ENCODE measurements at places on chromosomes 5 and 9. TPM values are rescaled to one million over a fixed set of nuclear protein-coding genes. Genes with fewer than 3 reads are reported as not detected.

GRCh38 chr5:180441564-180442051 is 52.6 kb upstream of the CNOT6 start:
- no peaks in the 10 kb centered on the region for H3K36me3 ChIP-seq
- H3K4me1 ChIP-seq: no peaks in the 10 kb centered on the region
- H3K27me3 ChIP-seq: peaks cover 15% of the 10 kb centered on the region
- H3K27ac ChIP-seq: no peak overlapping the region
- DNase-seq: no peak

DNA sequence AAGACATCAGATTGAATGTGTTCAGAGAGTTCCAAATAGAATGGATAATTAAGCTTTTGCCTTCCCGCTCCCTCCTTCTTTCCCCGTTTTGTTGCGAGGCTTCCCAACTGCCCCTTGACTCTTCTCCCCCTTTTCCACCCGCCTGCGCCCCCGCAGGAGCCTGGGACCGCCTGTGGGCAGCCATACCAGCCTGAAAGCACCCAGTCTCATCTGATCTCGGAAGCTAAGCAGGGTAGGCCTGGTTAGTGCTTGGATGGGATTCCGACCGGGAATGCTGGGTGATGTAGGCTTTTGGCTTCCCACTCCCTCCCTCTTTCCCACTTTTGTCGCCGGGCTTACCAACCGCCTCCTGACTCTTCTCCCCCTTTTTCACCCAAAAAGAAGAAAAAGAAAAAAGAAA is 6.8 kb upstream of the HSD17B4 start:
- H3K4me3 ChIP-seq: no peak overlapping the region
- no peak overlapping the region for H3K27ac ChIP-seq
- no peaks in the 10 kb centered on the region for H3K4me1 ChIP-seq
- H3K27me3 ChIP-seq: no peaks in the 10 kb centered on the region
- no peaks in the 10 kb centered on the region for H3K36me3 ChIP-seq
- DNase-seq: no peak

Gene NR5A1
- total RNA-seq: not detected

GRCh38 chr5:138914338-138914737 is 39.2 kb upstream of the LRRTM2 start:
- H3K4me3 ChIP-seq: no peak overlapping the region
- no peak overlapping the region for H3K27ac ChIP-seq
- H3K27me3 ChIP-seq: no peaks in the 10 kb centered on the region
- H3K36me3 ChIP-seq: no peaks in the 10 kb centered on the region
- no peaks in the 10 kb centered on the region for H3K4me1 ChIP-seq
- no peak for DNase-seq

Gene PAEP
- total RNA-seq: not detected

Gene IFNA13
- total RNA-seq: not detected

DNA sequence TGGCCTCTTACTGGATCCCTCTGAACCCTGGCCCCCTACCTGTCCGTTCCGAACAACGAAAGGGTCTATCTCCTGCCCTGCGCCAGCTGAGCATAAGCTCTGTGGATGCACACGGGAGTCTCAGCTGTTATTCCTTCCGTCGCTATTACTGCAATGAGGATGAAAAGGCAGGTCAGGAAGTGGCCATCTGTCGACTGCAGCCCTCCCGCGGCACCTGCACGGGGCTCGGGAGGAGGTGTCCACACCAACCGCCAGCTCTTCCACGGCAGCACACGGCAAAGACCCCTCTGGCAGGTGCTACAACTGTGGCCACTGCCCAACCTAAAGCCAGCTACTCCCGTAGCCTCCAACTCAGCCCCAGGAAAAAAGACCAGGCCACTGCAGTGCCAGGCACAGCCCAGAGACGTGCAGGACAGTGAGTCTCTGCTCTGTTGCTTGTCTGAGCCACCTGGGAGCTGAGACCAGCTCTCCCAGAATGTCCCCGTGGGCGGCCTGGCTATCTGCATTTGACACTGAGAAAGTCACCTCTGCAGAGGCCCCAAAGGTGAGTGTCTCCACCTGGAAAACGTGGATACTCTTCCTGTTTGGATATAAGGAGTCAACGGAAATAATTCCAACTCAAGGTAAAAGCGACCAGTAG is 19.1 kb downstream of the CAMSAP1 start:
- no peak overlapping the region for H3K4me3 ChIP-seq
- no peak overlapping the region for H3K27ac ChIP-seq
- H3K27me3 ChIP-seq: no peaks in the 10 kb centered on the region
- DNase-seq: no peak
- no peaks in the 10 kb centered on the region for H3K36me3 ChIP-seq

Gene LOX
- total RNA-seq: 1.2 TPM

DNA sequence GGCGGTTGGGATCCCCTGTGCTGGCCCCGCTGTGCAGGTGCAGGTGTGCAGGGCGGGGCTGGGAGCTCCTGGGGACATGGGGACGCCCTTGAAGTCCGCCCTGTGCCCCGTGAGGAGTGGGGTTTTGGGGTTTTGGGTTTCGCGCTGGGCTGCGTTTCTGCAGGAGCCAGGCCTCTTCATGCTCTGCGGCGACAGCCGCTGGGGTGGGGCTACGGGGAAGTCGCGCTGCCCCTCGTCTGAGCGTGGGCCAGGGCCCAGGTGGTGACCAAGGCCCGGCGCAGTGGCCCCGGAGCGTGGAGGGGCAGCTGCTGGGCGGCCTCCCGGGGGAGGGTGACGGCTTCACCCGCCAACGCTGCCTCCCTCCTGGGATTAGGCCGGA is 47.8 kb upstream of the IRX4 start:
- H3K4me1 ChIP-seq: peaks cover 12% of the 10 kb centered on the region
- H3K36me3 ChIP-seq: no peaks in the 10 kb centered on the region
- DNase-seq: no peak
- peaks cover 53% of the 10 kb centered on the region for H3K27me3 ChIP-seq
- peak overlapping the region; percentile 1 for H3K27ac ChIP-seq
- H3K4me3 ChIP-seq: peak overlapping the region; percentile 40

- H3K4me3 ChIP-seq: no peak overlapping the region
- H3K27ac ChIP-seq: no peak overlapping the region
- no peaks in the 10 kb centered on the region for H3K36me3 ChIP-seq
These were observed 34.8 kb downstream of the FKBP15 start for GRCh38 chr9:113186137-113186755.

DNA sequence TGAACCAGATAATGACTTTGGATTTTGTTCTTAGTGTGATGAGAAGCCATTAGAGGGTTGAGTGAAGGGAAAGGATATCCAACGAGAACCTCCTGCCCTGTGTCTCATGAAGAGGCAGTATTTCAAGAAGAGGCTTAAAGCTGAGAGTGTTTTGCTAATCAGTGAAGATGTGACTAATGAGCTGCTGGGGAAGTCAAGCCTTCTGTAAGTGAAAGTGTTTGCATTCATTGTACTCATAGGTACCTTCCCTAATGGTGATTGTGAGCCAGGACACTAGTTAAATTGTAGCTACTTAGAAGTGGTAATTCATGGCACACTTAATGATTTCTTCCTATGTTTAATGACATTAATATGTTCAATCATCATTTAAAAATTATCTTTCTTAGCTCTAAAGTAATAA is 23.7 kb downstream of the PIP5K1B start:
- DNase-seq: no peak
- H3K27ac ChIP-seq: no peak overlapping the region
- no peaks in the 10 kb centered on the region for H3K27me3 ChIP-seq
- no peaks in the 10 kb centered on the region for H3K36me3 ChIP-seq
- H3K4me1 ChIP-seq: peaks cover 21% of the 10 kb centered on the region

- no peak overlapping the region for H3K4me3 ChIP-seq
- no peaks in the 10 kb centered on the region for H3K27me3 ChIP-seq
- no peaks in the 10 kb centered on the region for H3K36me3 ChIP-seq
- no peaks in the 10 kb centered on the region for H3K4me1 ChIP-seq
- H3K27ac ChIP-seq: no peak overlapping the region
These were observed 103.8 kb upstream of the LIFR start for GRCh38 chr5:38660194-38660668.

DNA sequence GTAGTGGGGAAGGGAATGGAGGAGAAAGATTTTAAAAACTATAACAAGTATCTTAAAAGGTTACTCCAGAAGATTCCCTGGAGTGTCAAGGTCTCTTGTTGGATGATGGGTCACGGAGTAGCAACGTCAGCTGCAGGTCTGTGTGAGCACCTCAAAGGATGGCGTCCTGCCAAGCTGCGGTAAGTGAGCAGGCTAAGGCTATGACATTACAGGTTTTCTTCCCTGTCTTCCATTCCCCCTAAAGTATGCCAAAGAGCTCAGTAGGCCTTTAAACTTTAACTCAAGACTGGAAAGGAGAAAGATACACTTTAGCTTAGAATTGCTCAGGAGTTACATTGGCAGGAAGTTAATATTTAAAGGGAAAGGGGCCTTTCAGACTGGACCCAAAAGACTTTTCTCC is 17.5 kb downstream of the SPOCK1 start:
- no peaks in the 10 kb centered on the region for H3K36me3 ChIP-seq
- no peaks in the 10 kb centered on the region for H3K27me3 ChIP-seq
- no peaks in the 10 kb centered on the region for H3K4me1 ChIP-seq
- H3K27ac ChIP-seq: no peak overlapping the region
- no peak overlapping the region for H3K4me3 ChIP-seq

GRCh38 chr5:142813220-142813619 is 43.0 kb downstream of the ARHGAP26 start:
- no peaks in the 10 kb centered on the region for H3K27me3 ChIP-seq
- peak overlapping the region; percentile 39 for H3K27ac ChIP-seq
- peaks cover 23% of the 10 kb centered on the region for H3K4me1 ChIP-seq
- no peak for DNase-seq
- H3K4me3 ChIP-seq: no peak overlapping the region

Gene PPP2R2B
- total RNA-seq: 1.1 TPM

DNA sequence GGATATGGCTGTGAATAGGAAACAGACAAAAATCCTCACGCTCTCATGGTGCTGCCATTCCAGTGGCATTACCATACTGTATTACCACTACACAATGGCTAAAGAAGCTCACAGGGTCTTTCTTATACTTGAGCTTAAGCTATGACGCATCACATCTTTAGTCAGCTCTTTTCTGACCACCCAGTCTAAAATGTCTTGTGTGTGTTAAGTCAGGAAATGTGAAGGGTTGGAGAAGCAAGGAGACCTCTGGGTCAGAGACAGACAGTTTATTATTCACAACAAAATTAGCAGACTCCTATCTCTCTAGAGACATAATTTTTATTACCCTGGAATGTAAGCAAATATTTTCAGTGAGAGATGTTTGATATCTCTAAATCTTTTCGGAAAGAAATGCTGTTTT is 1583.2 kb upstream of the WWC1 start:
- no peaks in the 10 kb centered on the region for H3K27me3 ChIP-seq
- no peak overlapping the region for H3K4me3 ChIP-seq
- H3K4me1 ChIP-seq: no peaks in the 10 kb centered on the region
- no peak overlapping the region for H3K27ac ChIP-seq
- no peaks in the 10 kb centered on the region for H3K36me3 ChIP-seq

Gene COL15A1
- total RNA-seq: 6.0 TPM

- no peaks in the 10 kb centered on the region for H3K36me3 ChIP-seq
- DNase-seq: no peak
- H3K27ac ChIP-seq: no peak overlapping the region
These were observed 84.5 kb downstream of the ENC1 start for GRCh38 chr5:74556006-74556405.
